ENCODE measurements at places on chromosomes 1 and 21. TPM values are rescaled to one million over a fixed set of nuclear protein-coding genes. Genes with fewer than 3 reads are reported as not detected.

PMF1 gene
- 51.2 TPM for total RNA-seq

EDN2 gene
- not detected for total RNA-seq

B3GALT5 gene
- total RNA-seq, result not detected

IBA57 gene
- 3.2 TPM for total RNA-seq

FMOD gene
- 3.6 TPM for total RNA-seq

CFAP141 gene
- total RNA-seq, result not detected

PYGO2 gene
- 44.4 TPM for total RNA-seq

STIL gene
- 29.4 TPM for total RNA-seq

SPRR2B gene
- total RNA-seq, result not detected

GJC2 gene
- total RNA-seq, result not detected

APP gene
- not detected for total RNA-seq

LUZP1 gene
- 1.5 TPM for total RNA-seq

C1QTNF12 gene
- total RNA-seq, result 2.5 TPM

ANXA9 gene
- total RNA-seq, result 0.19 TPM

SMCP gene
- total RNA-seq, result not detected

ESRRG gene
- not detected for total RNA-seq

All from Karpas-422 (cell line).